ENCODE measurements at places on chromosomes 2 and 18.

GRCh38 chr2:108492364-108492763, 41.9 kb upstream of the LIMS1 start:
- DNase-seq, result no peak

DNA sequence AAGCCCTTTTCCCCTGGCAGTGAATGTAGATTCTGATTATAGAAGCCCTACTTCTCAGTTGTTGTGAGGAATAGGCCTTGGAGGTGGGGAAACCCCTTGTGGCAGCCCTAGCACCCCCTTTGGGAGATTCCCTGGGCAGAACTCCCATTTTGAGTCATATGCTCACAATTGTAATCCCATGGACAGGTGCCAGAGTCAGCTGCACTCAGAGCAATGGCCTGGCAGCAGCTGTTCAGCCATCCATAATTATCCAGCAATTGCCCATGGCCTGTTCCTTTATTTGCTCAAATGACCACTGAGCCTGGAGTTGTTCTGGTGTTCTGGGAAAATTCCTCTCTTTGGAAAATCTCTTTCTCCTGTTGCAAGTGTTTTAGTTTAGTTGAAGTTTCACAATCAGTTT, 71.7 kb downstream of the PTRHD1 start:
- DNase-seq, result no peak

DNA sequence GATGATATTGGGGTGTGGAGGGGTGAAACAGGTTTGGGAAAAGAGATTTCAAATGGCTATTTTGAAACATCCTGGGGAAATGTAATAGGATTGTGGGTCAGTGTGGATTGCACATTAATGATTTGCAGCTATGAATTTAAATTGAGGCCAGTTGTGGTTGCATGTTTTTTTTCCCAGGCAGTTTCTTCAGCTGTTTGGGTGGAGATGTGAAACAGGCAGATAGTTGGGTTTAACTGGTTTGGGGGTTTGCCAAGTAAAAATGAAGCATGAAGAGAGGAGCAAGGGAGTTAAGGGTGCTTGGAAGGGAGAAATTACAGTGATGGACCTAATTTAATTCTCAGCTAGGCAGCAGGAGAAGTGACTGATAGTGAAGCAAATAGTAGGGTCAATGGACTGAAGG, 16.8 kb downstream of the GPD2 start:
- no peak for DNase-seq

- DNase-seq, result no peak
These were observed 18.4 kb upstream of the WIPF1 start for GRCh38 chr2:174615871-174616436.

DNA sequence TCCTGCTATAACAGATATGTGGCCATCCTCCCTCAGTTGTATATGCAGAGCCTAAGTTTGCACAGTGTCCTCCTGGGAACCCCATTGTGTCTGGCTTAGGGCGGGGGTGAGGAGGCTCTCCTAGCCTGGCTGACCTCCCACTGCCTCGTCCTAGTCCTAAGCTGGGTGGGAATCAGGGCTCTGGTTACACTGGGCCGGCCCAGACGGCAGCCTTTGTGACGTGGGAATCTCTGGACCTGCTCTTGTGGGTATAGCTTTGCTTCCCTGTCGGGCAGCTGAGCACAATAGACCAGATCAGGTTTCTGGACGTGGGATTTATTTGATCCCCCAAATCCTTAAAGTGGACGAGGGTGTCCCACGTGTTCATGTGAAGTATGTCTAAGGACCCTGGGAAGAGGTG, 2.9 kb downstream of the ACKR3 start:
- DNase-seq, result no peak

GRCh38 chr18:11183637-11184036, 34.3 kb upstream of the PIEZO2 start:
- DNase-seq, result no peak

DNA sequence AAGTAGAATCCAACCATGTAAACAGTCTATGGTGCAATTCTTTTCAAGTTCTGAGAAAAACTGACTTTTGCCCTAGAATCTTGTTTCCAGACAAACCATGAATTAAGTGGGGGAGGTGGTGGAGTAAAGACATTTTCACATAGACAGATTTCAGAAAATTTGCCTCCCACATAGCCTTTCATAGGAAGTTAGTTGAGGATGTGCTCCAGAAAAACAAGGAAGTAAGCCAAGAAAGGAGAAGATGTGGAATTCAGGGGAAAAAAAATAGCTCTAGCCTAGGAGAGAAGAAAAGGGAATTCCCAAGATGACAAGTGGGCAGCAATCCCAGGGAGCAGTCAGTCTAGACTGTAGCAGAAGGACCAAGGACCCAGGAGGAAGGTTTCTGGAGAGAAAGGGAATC, 17.4 kb downstream of the RUFY4 start:
- no peak for DNase-seq

DNA sequence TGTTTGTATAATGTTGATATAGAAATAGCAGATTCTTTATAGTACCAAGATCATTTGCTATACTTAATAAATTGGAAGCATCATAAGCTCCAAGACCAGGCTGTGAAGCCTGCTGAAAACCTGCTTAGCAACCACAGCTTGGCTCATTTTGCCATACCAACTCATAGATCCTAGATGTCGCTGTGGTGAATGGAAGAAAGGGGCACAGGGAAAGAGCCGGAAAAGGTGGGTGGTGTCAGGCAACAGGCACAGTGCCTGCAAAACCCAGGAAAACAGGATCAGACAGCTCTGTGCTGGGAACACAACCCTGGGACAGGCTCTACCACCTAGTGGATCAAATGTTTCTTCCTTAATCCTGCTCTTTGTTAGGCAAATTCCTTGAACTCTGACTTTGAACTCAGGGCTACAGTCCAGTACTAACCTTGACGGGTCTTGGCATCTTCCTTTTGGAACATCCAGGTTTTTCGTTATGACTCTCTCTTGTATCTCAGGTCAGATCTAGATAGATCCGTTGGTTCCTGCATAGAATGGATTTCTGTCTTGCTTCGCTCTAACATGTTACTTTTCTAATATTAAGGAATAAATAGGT, 31.6 kb downstream of the TWSG1 start:
- DNase-seq, result no peak

- DNase-seq, result no peak
These were observed 663.3 kb upstream of the CHAC2 start for GRCh38 chr2:53104263-53104662.

DNA sequence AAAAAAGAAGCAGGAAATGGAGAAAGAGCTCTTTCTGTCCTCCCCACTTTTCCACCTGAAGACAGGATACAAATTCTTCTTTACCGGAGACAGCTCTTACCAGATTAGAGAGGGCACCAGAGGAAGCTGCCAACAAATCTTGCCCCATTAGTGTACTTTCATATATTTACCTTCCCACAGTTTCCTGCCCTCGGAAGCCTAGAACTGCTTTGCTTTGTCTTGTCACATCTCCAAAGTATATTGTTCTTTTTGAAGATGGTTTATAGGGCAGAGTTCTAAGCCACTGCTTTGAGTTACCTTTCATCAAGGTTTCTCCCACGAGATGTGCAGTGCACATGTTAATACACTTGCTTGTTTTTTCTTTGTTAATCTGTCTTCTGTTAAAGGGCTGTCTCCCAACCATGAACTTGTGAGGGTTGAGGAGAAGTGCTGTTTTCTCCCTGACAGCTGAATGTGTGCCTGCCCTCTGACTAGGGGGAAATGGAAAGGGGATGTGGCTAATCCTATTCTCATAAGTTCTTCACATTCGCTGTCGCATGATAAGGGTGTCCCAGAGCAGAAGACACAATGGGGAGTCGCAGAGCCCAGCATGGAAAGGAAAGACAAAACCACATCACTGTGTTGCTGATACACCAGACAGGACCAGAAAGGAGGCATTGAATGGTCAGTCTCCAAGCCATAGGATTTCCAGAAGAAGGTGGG, 24.2 kb downstream of the CENPA start:
- no peak for DNase-seq

GRCh38 chr18:48017635-48018034, 87.2 kb upstream of the SMAD2 start:
- no peak for DNase-seq

DNA sequence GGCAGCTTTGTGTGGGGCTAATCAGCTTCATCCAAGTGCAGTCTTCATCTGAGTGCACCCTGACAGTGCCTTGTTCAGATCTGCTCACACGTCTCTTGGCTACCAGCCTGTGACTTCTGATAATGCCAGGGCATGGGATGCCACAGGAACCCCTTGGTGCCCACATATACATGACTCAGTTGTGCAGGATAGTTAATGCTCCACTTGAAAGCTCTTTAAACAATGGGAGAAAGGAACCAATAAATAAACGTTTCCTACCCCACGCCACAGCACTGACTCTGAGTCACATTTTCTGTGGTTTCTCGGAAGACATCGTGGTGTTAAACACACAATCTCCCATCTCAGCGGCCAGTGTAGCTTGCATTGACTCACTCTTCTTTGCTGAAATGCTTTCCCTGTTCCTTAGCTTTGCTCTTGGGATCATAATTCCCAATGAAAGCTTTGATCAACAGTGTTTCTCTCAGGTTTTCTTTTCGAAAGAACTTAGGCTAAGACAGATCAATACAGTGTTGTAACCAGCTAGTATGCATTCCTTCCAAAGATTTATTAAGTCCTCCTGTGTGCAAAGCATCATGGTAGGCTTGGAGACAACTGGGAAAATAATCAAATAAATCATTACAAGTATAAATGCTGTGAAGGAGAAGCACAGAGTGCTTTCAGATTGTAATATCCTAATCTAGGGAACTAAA, 142.0 kb downstream of the COPS8 start:
- no peak for DNase-seq

DNA sequence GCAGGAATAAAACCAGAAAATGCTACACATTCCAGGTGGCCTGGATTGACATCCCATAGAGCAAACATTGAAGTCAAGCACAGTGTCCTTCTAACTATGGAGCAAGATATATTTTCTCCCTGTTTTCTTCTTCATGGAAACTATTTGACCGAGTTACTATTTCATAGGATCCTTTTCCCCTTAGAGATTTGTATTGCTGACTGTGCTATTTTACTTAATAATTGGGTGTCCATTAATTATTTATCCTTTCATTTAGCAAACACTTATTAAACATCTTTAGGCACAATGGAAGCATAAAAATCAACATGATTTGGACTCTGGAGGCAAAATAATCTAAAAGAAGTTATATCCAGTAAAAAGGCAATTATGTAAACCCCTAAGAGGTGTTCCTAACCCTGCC, 782.8 kb upstream of the ACVR2A start:
- DNase-seq, result no peak

DNA sequence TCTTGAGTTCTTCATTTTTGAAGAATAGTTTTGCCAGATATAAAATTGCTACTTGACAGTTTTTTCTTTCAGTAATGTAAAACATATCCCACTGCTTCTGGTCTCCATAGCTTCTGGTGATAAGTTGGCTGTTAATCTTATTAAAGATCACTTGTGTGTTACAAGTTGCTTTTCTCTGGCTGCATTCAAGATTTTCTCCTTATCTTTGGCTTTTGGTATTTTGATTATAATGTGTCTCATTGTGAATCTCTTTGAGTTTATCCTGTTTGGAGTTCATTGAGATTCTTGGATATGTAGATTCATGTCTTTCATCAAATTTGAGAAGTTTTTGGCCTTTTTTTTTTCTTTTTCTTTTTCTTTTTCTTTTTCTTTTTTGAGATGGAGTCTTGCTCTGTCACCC, 20.2 kb upstream of the ADNP2 start:
- no peak for DNase-seq

GRCh38 chr2:227411320-227411989, 23.7 kb upstream of the SCYGR1 start:
- no peak for DNase-seq

- no peak for DNase-seq
These were observed 105.7 kb upstream of the TEX51 start for GRCh38 chr2:126792993-126793392.

- no peak for DNase-seq
These were observed 17.1 kb upstream of the ANTXR1 start for GRCh38 chr2:68995916-68996315.

DNA sequence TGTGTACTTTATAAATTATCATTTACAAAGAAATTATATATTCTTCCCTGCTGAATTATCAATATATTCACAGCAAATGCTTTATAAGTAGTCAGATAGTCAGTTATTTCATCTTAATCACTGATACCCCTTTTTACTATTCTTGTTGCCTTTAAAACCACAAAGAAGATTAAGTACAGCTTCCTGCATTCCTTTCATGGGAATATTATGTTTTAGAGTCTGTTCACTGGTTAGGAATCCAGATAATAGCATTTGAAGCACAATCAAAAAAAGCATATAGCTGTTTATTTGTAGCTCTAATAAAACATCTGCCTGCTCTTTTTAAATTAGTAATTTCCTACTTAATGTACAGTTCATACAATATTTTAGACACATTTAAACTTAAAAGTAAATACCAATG, 508.9 kb downstream of the FBXO15 start:
- no peak for DNase-seq

GRCh38 chr2:143819190-143819735, 690.0 kb downstream of the ARHGAP15 start:
- DNase-seq, result no peak

DNA sequence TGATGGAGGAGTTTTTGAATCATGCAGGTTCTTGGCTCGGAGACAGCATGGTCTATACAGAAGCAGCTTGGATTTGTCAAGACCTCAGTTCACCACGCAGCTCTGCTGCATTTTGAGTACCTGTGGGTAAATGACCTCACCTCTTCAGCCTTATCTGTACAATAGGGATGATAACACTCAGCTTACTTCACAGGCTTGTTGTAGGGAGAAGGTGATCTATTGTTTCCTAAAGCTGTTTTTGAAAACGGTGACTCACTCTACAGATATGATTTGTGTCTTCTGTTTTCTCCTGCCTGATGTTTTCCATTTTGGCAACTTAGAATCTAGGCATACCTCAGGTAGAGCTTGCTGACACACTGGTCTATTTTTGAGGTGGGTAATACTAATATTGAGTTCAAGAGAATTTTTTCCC, 80.3 kb downstream of the FMNL2 start:
- no peak for DNase-seq

- no peak for DNase-seq
These were observed 356.8 kb downstream of the PLCL1 start for GRCh38 chr2:198161151-198161550.

GRCh38 chr18:36141576-36141975, 11.9 kb downstream of the ELP2 start:
- no peak for DNase-seq

GRCh38 chr2:27832396-27832795, 57.8 kb downstream of the RBKS start:
- no peak for DNase-seq

GRCh38 chr2:52288596-52288995, 1256.7 kb upstream of the NRXN1 start:
- DNase-seq, result no peak

GRCh38 chr2:40102447-40102846, 323.4 kb upstream of the THUMPD2 start:
- no peak for DNase-seq

Measured in CD4-positive, CD25-positive, alpha-beta regulatory T cell (primary cell).